Kidney tubule cell (primary cell): ENCODE measurements at places on chromosomes 5 and 9.

- no peak for DNase-seq
Measured at GRCh38 chr5:154109416-154110106, 70.8 kb downstream of the MFAP3 start.

DNA sequence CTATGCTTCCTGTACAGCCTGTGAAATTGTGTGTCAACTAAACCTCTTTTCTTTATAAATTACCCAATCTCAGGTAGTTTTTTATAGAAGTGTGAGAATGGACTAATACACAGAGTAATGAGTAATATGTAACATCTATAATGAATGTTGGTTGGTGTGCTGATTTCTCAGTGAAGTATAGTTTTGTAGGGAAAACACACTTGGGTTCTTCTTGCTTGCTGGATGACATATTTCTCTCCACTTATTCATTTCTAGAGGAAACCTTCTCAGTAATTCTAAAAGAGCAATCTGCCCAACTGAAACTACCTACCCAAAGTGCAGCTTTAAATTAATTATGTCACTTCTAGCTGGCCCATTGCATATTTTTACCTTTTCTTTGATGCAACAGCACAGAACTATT lies 81.1 kb upstream of the RORB start:
- DNase-seq, result no peak

DNA sequence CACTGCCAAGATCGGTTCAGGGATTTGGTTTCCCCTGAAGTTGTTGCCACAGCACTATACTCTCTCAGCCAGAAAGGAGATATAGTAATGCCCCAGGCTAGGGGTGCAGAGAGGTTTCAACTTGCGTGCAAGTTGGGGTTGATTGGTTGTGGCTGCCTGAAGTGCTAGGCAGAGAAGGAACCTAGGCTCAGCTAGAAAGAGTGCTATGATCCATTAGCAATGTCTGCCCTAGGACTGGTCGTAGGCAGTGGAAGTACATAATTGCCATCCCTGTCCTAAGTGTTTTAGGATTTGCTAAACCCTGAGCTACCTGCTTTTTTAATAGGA lies 136.6 kb upstream of the SMIM23 start:
- DNase-seq, result no peak

DNA sequence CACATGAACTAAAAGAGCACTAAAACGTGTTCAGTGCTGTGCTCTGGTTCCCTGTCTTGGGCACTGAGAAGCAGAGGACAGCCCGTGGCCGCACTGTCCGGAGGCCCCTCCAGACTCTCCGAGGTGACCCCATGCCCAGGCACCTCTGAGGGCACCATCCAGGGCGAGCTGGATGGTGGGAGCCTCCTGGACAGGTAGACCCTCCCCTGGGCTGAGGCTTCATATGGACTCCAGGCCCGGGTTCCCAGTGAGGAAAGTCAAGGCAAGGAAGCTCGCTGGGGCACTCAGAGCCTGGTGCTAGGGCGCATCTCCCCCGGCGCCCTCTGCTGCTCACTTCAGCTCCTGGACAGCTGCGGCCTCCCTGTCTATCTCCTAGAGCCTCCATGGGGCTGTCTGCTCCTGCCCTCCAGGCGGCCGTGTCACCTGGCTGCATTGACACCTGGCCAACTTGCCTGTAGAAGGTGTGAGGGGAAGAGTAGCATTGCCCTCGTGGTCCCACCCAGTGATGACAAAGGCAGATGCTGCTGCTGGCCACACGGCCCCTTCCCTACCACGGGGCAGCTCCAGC lies 178.2 kb upstream of the IRX1 start:
- DNase-seq, result no peak

GRCh38 chr5:119243888-119244287 lies 111.9 kb upstream of the TNFAIP8 start:
- DNase-seq, result no peak
